Activated CD4-positive, CD25-positive, alpha-beta regulatory T cell treated with anti-CD3 and anti-CD28 coated beads, Interleukin-2, amount 50 U/mL, for 24 hours (primary cell): ENCODE measurements at places on chromosomes 16 and 17.

DNA sequence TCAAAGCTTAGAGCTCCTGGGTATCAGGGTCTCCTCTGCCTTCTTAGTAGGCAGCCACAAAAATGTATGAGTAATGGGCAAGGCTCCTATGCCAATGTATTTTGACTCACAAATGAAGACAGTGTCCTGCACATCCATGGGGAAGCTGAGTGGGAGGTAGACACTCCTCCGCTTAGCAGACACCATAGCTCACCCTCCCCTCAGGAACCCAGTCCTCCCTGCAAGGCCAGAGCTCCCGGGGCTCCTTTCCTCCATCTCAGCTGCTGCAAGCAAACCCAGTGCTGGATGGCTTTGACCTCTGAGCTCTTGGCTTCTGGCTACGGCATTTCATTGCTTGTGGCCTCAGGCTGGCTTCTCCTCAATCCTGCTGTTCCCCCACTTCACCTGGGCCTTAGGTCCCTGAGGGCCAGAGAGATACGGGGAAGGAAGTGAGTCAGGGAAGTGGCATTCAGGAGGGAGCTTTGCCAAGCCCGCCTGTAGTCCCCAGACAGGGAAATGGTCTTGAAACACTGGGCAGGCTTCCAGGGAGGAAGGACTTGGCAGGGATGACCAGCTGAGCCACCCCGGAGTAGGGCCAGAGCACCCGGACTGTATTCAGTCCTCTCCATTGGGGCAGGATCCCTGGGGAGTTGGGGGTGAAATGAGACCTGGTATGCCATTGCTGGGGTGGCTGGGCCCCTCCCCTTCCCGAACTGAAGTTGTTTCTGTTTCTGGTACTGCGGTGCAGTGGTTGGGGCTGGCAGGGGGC, 4.5 kb downstream of the ABCC3 start:
- ATAC-seq = no peak

GRCh38 chr17:4436381-4436780, 2.6 kb downstream of the SPNS3 start:
- no peak for ATAC-seq

DNA sequence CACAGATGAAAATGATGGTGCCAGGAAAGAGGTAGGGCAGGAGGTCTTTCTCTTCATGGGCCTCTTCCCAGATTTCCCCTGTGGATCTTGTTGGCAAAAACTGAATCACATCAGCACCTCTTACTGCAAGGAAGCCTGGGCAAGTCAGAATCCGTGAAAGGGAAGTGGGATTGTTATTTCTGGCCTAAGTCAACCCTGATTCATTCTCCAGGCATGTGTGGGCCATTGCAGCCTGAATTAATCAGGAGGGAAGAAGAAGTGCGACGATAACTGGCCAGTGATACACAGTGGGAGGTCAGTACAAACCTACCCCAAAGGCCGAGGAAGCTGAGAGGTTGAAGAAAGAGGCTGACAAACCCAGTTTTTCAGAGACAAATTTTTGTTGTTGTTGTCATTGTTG, 17.9 kb upstream of the NSMCE1 start:
- ATAC-seq = no peak

GRCh38 chr17:75517297-75517865, 1.1 kb downstream of the TSEN54 start:
- no peak for ATAC-seq

DNA sequence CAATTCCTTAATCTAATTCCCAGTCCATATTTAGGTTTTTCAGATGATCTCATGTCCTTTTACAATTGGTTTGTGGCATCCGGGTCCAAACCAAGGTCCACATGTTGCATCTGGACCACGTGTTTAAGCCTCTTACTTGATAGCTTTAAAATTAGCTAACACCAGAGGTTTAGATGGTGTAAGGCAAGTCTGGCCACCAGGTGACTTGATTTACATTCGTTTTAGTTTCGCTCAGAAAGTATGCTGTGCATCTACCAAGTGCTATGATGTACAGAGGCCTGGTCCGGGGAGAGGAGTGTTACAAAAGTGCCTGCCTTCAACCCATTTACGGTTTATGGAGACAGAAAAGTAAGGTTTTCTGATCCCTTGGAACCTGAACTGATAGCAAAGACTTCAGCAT, 878 bp upstream of the DNAJA2 start:
- peak; percentile 11 for ATAC-seq

DNA sequence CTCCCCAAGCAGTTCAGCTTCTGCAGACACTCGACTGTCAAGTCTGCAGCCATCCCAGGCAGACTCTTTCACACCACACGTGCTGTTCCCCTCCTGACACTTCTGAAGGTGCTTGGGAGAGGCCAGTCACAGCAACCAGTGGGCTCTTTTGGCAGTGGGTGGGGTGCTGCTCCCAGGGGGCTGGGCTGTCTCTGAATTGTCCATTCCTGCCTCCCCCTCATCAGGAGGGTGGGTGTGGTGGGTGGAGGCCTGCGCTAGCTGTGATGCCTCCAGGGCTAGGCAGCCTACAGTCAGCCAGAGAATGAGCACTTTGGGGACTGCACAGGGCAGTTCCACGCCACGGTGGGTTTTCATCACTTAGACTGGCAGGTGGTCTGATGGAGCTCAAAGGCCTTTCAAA, 10.3 kb downstream of the STARD3 start:
- ATAC-seq = no peak

- no peak for ATAC-seq
Measured at GRCh38 chr17:76130473-76130872, 10.6 kb downstream of the FOXJ1 start.

DNA sequence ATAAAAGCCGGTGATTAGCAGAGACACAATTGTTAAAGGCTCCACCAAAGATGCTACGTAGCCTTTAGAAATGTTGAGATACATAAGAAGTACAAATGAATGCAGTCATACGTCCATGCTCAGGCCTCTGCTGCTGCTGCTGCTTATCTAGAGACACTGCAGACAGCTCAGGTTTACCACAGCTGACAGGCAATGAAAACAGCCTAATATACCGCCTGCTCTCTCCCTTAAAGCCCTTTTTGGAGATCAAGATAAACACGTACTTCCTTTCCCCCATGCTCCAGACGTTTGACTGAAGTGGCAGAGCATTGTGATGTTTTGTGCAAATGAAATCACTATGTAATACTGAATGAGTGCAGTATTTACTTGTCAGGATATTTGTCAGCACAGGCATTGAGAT, 185.3 kb downstream of the AATF start:
- ATAC-seq = no peak

DNA sequence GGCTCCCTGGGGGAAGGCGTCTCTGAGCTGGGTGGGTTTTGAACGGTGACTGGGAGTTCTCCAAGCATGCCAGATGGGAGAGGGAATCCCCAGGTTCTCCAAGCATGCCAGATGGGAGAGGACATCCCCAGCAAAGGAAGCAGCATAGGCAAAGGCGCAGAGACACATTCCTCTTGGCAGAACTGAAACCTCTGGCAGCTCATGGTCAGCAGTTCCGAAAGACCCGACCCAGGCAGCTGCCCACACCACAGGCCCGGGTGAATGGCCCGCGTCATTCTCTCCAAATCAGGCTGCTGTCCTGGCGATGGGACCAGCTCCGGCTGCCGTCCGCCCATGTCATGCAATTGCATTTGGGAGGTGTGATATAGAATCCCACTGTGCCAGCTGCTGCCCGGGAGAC, 8.0 kb downstream of the ZNF469 start:
- no peak for ATAC-seq

DNA sequence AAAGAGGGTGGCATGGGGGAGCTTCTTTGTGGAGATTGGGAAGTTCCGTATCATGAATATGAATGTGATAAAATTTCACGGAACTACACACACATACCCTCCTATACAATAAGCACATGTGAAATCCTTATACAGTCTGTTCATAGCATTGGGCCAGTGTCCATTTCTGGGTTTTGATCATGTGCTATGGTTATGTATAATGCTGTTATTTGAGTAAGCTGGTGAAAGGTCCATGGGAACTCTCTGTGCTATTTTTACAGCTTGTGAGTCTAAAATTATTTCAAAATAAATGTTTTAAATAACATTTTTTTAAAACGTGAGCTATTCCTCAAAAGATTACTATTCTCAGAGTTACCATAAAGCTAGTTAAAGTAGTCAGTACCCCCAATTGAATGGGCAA, 205.2 kb upstream of the CACNG5 start:
- no peak for ATAC-seq

DNA sequence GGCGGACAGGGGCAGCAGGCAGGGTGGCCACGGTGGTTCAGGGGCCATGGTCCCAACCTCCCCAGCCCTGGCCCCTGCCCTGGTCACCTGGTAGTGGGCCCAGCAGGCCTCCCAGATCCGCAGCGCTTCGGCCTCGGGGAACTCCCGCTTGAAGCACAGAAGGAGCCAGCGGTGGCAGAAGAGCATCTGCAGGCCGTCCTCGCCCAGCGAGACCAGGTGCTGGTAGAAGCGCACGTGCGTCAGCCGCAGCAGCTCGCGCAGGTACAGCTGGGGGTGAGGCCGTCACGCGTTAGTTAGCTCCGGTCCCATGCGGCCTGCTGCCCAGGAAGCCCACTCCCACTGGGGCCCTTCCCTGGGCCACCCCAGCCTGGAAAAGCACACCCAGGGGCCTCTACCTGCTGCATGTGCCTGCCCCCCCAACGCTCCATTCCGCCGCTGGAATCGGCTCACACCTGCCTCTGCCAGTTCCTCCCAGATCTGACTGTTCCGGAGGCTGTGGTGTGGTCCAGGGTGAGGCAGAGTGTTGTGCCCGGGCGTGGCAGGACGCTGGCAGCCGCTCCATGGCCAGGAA, 90.8 kb downstream of the TBC1D16 start:
- ATAC-seq = no peak

DNA sequence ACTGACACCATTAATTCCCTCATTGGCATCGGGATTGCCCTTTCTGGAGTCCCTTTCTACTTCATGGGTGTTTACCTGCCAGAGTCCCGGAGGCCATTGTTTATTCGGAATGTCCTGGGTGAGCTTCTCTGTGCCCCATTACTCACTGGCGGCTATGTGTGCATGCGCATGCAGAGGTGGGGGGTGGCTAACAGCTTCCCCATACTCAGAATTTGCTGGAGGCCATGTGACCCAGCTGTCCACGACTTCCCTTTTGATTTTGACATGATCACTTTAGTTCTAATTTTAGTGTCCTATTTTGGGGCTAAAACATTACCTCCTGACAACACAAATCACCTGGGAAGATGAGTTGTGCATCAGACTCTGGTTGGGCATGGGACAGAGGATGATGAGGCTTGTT, 14.1 kb downstream of the SLC7A6OS start:
- ATAC-seq = no peak

- peak; percentile 8 for ATAC-seq
Measured at GRCh38 chr16:2223942-2224486, 623 bp downstream of the E4F1 start.

DNA sequence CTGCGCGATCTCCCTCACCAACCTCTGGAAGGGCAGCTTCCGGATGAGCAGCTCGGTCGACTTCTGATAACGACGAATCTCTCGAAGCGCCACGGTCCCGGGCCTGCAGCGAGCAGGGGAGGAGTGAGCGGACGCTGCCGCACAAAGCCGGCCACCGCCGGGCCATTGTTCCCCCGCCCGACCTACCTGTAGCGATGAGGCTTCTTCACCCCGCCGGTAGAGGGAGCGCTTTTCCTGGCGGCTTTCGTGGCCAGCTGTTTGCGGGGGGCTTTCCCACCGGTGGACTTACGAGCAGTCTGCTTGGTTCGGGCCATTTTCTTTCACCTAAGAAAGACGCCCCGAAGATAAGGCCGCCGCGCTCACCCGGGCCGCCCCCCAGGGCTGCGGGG, 5.8 kb upstream of the UNK start:
- peak; percentile 1 for ATAC-seq

DNA sequence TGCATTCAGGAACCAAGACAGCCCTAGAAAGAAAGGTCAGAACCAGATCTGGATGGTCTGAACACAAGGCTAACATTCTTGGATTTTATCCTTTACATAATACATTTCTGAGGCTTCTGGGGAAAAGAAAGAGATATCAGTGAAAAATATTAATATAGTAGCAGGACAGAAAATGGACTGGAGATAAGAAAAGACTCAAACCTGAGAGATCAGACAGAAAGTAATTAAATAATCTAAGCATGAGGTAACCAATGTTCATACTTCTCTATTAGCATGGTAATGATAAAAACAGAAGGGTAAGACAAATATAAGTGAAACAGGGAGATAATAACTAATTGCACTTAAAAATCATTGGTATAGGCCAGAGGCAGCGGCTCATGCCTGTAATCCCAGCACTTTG, 5.5 kb downstream of the TRIM37 start:
- no peak for ATAC-seq

DNA sequence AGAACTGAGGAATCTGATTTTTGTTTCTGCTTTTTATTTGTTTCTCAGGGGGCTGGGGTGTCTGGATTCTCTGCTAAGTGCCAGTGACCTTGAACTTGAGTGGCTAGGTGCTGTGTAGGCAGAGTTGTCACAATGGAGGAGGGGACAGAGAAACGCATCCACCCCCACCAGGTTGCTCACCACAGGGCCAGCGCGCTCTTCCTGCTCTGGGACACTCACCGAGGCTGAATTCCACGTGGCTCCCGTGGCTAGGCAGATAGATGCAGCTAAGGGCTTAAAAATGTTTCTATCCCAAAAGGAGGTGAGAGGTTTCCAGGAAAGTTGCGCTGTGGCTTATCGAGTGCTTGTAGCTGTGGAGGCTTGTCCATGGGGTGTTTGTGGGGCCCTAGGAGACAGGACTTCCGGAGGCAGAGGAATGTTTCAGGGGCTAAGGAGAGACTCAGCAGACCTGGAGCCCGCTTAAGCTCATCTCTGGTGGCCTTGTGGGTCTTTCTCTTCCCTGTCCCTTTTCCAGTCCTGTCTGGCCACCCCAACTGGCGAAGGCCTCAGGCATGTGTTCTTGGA, 36.8 kb downstream of the ADCY7 start:
- ATAC-seq = no peak

DNA sequence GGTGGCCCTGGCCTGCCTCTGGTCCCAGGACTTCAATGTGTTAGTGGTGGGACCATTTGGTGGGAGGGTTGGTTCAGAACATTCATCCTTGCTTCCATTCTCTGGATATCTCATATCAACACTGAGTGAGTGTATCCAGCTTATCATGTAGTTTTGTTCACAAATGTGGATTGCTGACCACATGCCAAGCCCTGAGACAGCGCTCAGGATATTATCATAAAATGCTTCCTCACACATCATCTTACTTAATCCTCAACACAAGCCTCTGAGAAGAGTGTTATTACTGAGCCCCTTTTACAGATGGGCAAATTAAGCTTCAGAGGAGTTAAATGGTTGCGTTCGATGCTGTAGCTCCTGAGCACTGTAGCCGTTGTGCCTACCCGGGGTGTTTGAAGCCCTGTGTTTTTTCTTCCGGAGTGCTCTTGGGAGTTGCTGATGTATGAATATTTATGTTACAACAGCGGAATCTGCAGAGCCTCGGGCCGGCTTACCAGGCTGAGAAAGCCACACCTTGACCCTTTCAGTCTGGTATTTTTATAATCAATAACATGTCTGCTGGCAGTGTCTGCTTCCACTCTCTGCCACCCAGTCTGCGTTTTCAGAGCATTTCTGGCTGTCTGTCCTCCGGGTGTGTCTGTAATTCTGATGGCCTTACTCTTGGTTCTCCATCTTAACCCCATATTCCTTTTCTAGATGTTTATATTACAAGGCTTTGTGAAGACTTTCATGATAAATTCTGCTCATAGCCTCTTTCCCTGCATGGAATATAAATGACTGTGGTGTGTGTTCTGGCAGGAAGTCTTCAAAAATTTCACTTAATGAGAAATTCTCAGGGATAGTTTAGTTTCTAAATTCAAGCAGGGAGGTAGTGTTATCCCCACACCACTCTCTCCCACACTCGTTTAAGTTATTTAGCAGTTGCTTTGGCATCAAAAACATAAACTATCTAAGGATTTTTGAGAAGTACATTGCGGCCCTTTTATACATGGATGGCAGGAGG, 2.9 kb downstream of the GLP2R start:
- no peak for ATAC-seq

- ATAC-seq = peak; percentile 62
Measured at GRCh38 chr17:36705874-36706731, 104.7 kb downstream of the MRM1 start.

- no peak for ATAC-seq
Measured at GRCh38 chr17:14133104-14133503, 63.8 kb downstream of the COX10 start.
